ENCODE measurements at places on chromosomes 6 and 20. TPM values are rescaled to one million over a fixed set of nuclear protein-coding genes. Genes with fewer than 3 reads are reported as not detected.

Gene PHACTR1
- total RNA-seq: 1.0 TPM

Gene TRIM26
- total RNA-seq: 23.6 TPM

Gene RAD21L1
- total RNA-seq: not detected

Gene LY6G6D
- not detected for total RNA-seq

Gene FOXC1
- 2.8 TPM for total RNA-seq

Gene OTOR
- total RNA-seq: not detected

Gene ANKRD66
- not detected for total RNA-seq

Gene TSHZ2
- 0.77 TPM for total RNA-seq

Gene PRKN
- 0.39 TPM for total RNA-seq

Gene CDSN
- total RNA-seq: under 0.01 TPM

Gene KIAA1755
- not detected for total RNA-seq

Gene DLL1
- total RNA-seq: 2.6 TPM

Gene JAG1
- 113 TPM for total RNA-seq

Gene SLC17A4
- total RNA-seq: not detected

Gene HTR1B
- total RNA-seq: 2.1 TPM

Gene NKAPL
- total RNA-seq: under 0.01 TPM

Gene DNMT3B
- 1.4 TPM for total RNA-seq

Gene OLIG3
- not detected for total RNA-seq
